Hematopoietic multipotent progenitor cell (in vitro differentiated cells): ENCODE measurements at places on chromosomes 7 and 10. TPM values are rescaled to one million over a fixed set of nuclear protein-coding genes. Genes with fewer than 3 reads are reported as not detected.

Gene SNX10
- 7.3 TPM for total RNA-seq

DNA sequence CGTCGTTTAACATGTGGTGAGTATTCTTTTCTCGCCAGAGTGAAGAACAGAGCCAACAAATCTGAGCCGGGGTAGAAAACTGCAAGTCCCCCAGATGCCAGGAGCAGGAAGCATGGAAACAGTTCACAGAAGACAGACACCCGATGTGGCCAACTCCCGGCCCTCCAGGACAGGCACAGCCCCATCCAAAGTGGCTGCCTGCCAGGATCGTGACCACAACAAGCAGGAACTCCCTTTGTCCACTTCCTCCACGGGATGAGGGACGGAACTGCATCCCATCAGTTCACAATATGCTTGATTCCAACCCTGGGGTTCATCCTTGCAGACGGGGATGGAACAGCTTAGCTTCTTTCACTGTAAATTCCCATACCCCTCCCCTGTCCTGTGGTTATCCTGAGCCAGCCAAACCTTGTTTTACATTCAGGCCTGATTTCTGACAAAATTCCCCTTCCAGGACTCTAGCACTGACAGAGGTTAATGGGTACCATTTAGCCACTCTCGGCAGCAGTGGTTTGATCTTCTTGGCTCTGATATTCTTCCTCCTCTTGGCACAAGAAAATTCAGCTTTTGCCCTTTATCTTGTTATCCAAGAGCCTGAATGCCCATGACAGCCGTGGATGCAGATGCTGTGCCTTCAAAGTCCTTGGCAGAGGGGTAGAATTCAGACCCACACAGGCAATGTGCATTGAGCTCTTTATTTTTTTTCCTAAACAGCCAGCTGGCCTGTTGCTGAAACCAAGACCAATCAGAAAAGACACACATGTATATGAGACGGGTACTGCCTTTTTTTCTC lies 105.5 kb upstream of the FAM204A start:
- no peak for DNase-seq

DNA sequence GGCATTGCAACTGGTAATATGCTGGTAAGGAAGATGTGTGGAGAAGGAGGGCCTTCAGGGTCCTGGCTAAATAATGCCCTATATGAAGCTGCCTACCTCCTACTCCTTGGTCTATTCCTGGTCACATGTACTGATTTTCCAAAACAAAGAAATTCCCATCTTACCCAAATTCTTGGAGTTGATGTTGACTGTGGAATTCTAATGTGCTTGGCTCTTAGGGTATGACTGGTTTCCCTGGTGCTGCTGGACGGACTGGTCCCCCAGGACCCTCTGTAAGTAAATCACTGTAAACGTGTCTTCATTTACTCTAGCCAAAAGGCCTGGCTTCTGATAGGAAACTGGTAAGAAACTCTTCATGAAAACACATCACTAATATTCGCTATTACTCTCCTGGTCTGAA lies 27.0 kb downstream of the COL1A2 start:
- DNase-seq: no peak

GRCh38 chr7:31062746-31063435 lies 10.8 kb downstream of the ADCYAP1R1 start:
- no peak for DNase-seq

- no peak for DNase-seq
Observed at GRCh38 chr7:116598278-116598677, 73.4 kb downstream of the CAV1 start.

DNA sequence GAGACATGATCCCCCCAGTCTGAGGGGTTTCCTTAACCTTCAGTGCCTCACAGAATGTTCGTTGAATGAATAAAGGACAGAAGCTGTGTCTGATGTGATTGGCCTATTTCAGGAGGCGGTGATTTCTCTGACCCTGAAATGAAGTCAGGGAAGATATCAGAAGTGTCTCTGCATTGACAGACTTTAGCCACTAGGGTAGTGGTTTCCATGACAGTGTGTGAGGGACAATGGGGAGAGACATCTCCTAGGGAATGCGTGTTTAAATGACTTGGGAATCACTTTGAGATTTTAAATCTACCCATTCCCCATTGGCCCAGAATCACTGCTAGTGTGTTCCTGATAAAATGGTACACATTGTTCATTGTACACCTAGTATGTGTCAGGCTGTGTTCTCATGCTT lies 132.0 kb downstream of the CFAP58 start:
- no peak for DNase-seq
